ENCODE measurements at places on chromosomes 6 and 20. TPM values are rescaled to one million over a fixed set of nuclear protein-coding genes. Genes with fewer than 3 reads are reported as not detected.

KHDRBS2 gene
- total RNA-seq: not detected

PKIB gene
- total RNA-seq: 1.4 TPM

TPD52L1 gene
- 97.1 TPM for total RNA-seq

- DNase-seq: no peak
These were observed 8.4 kb downstream of the VSX1 start for GRCh38 chr20:25073544-25073943.

GRCh38 chr6:31418251-31418650 lies 14.9 kb downstream of the MICA start:
- no peak for DNase-seq

DNA sequence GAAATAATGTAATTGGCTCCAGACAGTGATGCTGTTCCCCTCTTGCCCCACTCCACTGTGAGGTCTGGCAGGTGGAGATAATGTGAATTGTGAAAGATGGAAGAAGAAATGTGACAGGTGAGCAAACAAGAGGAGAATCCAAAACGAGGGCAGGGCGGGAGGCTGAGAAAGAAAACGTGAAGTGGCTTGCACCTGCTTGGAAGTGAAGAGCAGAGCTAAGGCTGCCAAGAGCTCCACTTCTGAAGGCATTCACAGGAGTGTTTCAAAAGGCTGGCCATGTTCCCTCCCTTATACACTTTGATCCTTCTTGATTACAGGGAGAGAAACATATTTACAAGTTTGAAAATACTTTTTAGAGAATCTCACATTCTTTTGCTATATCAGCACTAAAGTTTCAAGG lies 359.4 kb downstream of the EPHA7 start:
- DNase-seq: peak; percentile 1

GRCh38 chr6:5173810-5174209 lies 86.9 kb downstream of the LYRM4 start:
- no peak for DNase-seq

DNA sequence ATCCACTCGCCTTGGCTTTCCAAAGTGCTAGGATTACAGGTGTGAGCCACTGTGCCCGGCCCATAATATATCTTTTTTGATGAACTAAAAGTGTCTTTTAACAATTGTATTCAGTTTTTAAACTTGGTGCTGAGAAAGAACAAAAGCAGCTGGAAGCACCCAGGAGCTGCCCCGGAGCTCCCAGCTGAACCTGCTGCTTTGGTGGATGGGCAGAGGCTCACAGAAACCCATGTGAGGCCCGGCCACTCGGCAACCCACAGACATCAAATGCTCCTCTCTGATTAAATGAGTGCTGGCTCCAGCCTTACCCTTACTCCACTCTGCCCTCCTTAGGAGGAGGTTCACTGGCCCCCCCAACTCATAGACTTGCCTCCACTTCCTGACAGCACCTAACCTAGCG lies 59.4 kb upstream of the FRMD1 start:
- no peak for DNase-seq

All from myocyte (in vitro differentiated cells).